Kidney (tissue), 22 donors: ENCODE measurements at places on chromosomes 6 and 20. TPM values are rescaled to one million over a fixed set of nuclear protein-coding genes. Genes with fewer than 3 reads are reported as not detected.

GRCh38 chr20:4012589-4012988, 2.8 kb downstream of the RNF24 start:
- no peak for DNase-seq

DNA sequence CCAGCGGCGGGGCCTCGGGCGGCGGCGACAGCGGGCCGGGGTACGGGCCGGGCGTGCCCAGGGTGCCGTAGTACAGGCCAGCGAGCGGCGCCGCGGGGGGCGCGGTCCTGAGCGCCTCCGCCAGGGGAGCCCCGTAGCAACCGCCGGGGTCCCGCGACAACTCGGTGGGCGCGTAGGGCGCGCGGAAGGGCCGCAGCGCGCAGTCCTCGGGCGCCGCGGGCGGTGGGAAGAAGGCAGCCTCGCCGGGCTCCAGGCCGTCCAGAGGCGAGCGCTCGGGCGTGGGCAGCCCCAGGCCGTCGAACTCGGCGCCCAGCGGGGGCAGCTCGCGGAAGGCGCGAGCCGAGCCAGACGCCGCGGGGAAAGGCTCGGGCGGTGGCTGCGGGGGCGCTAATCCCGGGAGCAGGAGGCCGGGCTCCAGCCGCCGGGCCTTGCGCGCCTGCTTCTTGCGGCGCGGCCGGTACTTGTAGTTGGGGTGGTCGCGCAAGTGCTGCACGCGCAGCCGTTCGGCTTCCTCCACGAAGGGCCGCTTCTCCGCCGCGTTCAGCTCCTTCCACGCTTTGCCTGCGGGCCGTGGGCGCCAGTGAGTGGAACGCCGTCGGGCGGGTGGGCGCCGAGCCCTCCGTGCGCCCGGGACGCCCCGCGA, 916 bp downstream of the SOX18 start:
- DNase-seq = no peak

DNA sequence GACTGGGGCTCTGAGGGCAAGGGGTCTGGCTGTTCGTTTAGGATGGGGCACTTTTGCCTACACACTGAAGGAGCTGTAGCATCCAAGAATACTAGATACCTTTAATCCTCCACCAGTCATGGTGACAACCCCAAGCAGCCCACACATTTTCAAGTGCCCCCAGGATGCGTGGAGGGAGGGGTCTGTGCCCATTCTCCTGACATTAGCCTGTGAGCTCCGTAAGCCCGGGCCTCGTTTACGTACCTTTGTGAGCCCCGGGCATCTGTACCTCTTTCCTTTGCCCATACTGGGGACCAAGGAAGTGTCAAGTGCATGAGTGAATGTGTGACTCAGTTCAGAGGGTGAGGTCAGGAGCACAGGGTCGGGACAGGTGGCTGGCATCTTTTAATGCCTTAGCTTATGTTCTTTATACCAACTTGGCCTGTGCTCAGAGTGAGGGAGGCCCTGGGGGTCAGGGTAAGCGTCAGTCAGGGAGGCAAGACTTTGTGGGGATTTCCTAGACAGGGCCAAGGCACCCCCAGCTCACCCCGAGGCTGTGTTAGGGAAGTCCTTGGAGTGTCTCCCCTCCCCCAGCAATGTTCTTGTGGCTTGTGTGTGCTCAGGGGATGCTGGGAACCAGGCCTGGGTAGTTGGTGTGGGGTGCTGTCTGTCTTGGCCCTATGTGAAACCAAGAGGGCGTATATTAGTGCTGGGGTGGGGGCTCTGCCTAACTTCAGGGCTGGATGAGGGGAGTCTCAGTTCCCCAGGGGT, 12.9 kb downstream of the VEGFA start:
- DNase-seq = no peak

DNA sequence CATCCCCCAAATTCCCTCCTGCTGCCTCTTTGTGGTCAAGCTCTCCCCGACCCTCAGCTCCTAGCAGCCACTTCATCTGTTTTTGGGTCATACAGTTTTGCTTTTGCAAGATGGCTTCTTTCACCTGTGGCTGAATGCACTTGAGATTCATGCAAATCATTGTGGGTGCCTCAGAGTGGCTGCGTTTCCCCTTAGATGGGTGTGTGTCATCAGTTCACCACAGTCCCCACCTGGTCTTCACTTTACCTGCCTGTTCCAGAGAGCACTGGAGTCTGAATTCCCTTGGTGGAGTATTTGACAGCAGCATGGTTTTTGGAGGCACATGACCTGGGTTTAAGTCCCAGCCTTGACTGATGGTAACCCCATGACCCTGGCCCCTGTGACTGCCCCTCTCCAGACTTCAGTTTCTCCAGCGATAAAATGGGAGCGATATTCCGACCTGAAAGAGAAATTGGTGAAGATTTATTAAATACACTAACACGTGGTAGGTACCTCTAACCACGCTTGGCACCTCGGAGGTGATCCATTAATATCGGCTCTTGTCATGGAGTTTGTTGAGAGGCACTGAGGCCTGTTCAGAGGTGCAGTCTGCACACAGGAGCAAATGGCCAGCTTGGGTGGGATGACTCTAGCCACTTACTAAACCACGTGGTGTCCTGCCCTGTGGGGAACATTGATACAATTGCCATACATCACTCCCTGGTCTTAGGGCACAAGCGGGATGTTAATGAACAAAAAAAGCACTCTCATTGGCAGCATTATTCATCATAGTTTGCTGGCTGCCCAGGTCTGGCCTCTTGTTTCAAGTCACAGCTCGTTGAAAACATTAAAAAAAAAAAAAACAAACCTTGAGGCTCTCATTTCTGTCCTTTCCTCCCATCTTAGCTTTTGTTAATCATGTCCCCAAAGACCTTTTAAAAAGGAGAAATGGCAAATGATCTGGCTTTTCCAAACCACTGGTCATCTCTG, 167.2 kb upstream of the KCNG1 start:
- DNase-seq = no peak

GRCh38 chr6:107894809-107895396, 63.1 kb downstream of the SEC63 start:
- DNase-seq = no peak

COL21A1 gene
- total RNA-seq = 3.1 TPM

- DNase-seq = no peak
These were observed 4.8 kb upstream of the STX16 start for GRCh38 chr20:58646257-58646656.

OOEP gene
- 0.35 TPM for total RNA-seq
